ENCODE measurements at places on chromosomes 2 and 18.

DNA sequence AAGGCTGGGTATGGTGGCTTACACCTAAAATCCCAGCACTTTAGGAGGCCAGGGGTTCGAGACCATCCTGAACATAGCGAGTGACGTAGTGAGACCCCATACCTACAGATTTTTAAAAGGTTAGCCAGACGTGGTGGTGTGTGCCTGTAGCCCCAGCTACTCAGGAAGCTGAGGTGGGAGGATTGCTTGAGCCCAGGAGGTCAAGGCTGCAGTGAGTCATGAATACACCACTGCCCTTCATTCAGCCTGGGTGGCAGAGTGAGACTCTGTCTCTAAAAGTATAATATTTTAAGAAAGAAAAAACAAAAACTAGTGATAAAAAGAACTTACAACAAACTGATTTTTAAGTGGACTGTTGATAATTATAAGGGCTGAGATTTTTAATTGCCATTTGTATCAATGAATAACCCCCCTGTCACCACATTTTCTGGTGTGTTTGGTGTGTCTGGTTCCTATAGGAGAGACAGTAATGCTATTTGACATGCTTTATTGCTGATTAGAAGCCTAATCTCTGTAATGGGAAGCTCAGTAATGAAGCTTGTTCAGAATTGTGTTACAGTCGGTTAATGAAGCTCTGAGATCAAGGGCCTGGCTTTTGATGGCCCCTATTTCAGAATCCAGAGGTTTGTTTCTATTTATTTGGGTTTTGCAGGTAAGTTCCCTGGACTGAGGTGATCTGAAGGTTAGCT is 147.0 kb downstream of the NEDD4L start:
- no peak overlapping the region for H3K27ac ChIP-seq
- DNase-seq = no peak
- H3K27me3 ChIP-seq = no peaks in the 10 kb centered on the region
- H3K4me3 ChIP-seq = no peak overlapping the region
- no peaks in the 10 kb centered on the region for H3K36me3 ChIP-seq
- no peaks in the 10 kb centered on the region for H3K4me1 ChIP-seq

DNA sequence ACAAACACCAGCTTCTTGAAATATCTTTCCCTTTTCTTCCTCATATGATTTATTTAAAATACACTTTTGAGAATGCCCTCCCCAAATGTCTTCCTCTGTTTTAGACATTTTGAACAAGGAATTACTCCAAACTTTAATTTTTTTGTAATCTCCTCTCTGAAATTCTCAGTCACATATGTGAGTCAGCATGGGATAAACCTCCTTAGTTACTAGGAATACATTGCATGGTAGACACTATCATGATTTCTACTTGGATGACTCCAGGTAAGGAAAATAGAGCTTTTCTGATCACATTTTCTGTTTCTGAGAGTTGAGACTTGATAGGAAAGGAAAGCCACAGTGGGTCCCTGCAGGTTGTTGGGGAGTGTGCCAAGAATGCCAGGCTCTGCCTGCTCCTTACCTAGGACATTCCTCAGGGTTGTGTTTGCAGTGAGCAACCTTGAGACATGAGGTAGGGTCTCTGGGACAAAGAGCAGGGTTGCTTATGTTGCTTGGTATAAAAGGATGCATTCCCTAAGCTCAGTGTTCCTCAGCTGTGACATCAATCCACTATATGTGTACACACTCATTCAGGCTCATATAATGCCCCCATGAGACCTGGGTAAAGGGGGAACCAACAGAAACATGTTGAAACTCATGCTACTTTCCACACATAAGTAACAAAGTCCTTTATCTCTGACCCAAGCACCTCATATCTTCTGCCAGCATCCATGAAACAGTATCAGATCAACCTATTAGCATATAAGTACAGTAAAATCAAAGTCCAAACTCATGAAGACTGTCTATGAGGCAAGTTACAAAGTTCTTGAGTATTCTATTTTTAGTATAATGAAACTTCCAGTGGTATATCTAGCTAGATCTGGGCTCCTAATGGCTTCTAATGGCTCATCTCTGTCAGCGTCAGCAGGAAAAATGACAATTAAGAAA is 112.8 kb upstream of the SCN1A start:
- H3K4me1 ChIP-seq = no peaks in the 10 kb centered on the region
- no peak overlapping the region for H3K27ac ChIP-seq
- H3K27me3 ChIP-seq = no peaks in the 10 kb centered on the region
- DNase-seq = no peak

DNA sequence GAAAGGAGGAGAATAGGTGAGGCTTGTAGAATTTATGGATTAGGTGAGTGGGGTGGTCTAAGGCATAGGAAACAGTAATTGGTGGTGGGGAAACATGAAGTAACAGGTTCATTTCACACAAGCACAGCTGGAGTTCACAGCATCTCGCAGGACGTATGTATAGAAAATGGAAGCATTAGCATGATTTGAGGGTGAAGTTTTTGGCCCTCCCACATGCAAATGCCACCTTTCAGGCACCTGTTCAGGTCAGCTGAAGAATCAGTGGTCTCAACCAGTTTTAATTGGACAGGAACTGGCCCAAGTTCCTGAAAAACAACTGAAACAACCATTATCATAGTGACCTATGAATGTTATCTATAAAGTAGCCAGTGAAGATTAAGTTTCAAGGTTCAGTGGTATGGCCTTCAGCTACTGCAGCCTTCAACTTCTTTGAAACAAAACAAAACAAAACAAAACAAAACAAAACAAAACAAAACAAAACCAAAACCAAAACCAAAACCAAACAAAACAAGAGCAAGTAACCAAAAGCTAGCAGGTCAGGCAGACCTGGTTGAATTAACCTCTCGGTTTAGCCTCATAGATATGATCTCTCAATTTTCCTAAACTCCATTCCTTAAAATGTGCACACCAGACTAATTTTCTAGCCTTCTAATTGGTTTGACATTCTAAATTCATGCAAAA is 102.1 kb upstream of the SPHKAP start:
- no peak overlapping the region for H3K27ac ChIP-seq
- H3K36me3 ChIP-seq = no peaks in the 10 kb centered on the region
- no peaks in the 10 kb centered on the region for H3K4me1 ChIP-seq

GRCh38 chr18:35038881-35039491 is 2.2 kb upstream of the MAPRE2 start:
- no peaks in the 10 kb centered on the region for H3K36me3 ChIP-seq
- H3K27me3 ChIP-seq = no peaks in the 10 kb centered on the region
- no peak overlapping the region for H3K27ac ChIP-seq
- DNase-seq = no peak
- no peaks in the 10 kb centered on the region for H3K4me1 ChIP-seq

- no peaks in the 10 kb centered on the region for H3K36me3 ChIP-seq
- no peaks in the 10 kb centered on the region for H3K4me1 ChIP-seq
- DNase-seq = no peak
- no peak overlapping the region for H3K4me3 ChIP-seq
Observed at GRCh38 chr2:230866756-230867523, 2.2 kb downstream of the ITM2C start.

DNA sequence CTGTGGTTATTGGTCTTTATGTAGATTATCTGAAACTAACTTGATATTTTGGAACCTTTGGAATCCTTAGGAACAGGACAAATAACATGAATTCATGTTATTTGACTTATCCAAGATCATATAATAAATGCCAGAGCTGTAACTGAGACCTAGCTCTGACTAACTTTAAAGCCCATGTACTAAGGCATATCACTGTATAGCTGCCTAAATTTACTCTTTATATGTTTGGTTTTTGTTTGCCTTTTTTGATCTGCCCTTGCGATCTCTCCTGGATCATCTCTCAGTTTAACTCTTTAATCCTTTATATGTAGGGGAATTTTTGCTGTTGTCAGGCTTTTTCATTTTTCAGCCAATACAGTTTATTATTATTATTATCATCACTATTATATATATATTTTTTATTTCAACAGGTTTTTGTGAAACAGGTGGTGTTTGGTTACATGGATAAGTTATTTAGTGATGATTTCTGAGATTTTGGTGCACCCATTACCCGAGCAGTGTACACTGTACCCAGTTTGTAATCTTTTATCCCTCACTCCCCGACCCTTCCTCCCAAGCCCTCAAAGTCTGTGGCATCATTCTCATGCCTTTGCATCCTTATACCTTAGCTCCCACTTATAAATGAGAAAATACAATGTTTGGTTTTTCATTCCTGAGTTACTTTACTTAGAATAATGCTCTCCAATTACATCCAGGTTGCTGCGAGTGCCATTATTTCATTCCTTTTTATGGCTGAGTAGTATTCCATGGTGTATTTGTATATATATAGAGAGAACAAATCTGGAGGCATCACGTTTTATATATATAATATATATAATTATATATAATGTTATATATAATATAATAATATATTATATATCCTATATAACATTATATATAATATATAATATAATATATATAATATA is 48.9 kb downstream of the APLF start:
- H3K27ac ChIP-seq = no peak overlapping the region
- DNase-seq = no peak
- H3K4me1 ChIP-seq = no peaks in the 10 kb centered on the region
- no peak overlapping the region for H3K4me3 ChIP-seq
- no peaks in the 10 kb centered on the region for H3K27me3 ChIP-seq
- no peaks in the 10 kb centered on the region for H3K36me3 ChIP-seq

GRCh38 chr2:28678175-28678855 is 73.3 kb upstream of the PPP1CB start:
- no peak overlapping the region for H3K27ac ChIP-seq
- H3K4me1 ChIP-seq = no peaks in the 10 kb centered on the region
- H3K27me3 ChIP-seq = no peaks in the 10 kb centered on the region
- no peak for DNase-seq
- H3K4me3 ChIP-seq = no peak overlapping the region
- H3K36me3 ChIP-seq = no peaks in the 10 kb centered on the region

GRCh38 chr18:40980171-40980570 is 974.9 kb upstream of the PIK3C3 start:
- no peak for DNase-seq
- H3K36me3 ChIP-seq = no peaks in the 10 kb centered on the region
- H3K27ac ChIP-seq = no peak overlapping the region
- H3K4me3 ChIP-seq = no peak overlapping the region
- no peaks in the 10 kb centered on the region for H3K4me1 ChIP-seq

DNA sequence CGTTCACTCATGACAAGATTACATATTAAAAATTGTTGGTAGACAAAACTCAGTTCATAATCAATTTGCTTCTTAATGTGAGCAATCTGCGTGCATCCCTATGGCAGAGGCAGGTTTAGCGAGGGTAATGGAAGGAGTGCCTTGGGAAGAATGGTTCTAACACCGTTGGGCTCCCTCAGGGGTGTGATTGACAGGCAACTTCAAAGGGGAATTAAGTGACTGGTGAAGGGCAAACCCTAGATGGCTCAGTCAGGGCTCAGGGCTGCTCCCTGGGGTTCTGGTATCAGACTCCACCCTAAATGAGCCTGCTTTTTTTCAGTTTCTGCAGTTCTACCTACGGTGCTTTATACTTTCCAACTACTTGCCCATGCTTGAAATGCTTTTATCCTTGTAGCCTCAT is 419.5 kb upstream of the CELF4 start:
- H3K27ac ChIP-seq = no peak overlapping the region
- no peaks in the 10 kb centered on the region for H3K27me3 ChIP-seq
- no peaks in the 10 kb centered on the region for H3K36me3 ChIP-seq
- no peak for DNase-seq
- H3K4me1 ChIP-seq = no peaks in the 10 kb centered on the region
- H3K4me3 ChIP-seq = no peak overlapping the region

DNA sequence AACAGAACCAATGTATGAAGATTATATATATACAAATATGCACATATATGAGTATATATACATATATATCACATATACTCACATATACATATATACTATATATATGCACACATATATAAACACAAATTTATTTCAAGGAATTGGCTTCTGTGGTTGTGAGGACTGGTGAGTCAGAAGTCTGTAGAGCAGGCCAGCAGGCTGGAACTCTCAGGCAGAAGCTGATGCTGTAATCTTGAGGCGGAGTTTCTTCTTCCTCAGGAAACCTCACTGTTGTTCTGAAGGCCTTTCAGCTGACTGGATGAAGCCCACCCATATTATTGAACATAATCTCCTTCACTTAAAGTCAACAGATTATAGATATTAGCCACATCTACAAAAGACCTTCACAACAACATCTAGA is 143.9 kb upstream of the CREB1 start:
- H3K36me3 ChIP-seq = no peaks in the 10 kb centered on the region
- H3K4me3 ChIP-seq = no peak overlapping the region
- DNase-seq = no peak
- H3K27ac ChIP-seq = no peak overlapping the region
- H3K27me3 ChIP-seq = no peaks in the 10 kb centered on the region

- no peaks in the 10 kb centered on the region for H3K4me1 ChIP-seq
Observed at GRCh38 chr2:139872032-139872431, 1091.8 kb upstream of the NXPH2 start.

DNA sequence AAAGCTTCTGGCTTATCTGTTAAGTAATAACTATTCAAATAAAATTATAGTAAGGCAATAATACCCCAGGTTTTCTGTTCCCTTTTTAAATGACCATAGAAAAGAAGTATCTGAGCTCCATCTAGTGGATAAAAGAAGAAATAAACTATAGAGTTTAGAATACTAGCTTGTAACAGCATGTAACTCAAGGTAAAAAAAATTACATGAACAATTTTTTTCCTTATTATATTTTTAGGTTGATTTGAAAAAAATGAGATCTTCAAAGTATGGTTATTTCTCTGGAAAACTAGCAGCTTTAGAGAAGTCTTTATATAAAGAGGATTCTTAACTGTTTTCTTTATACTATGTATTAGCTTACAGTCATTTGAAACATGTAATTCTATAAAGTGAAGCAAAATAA is 58.1 kb downstream of the NCKAP1 start:
- DNase-seq = no peak
- no peaks in the 10 kb centered on the region for H3K36me3 ChIP-seq
- no peak overlapping the region for H3K4me3 ChIP-seq
- no peaks in the 10 kb centered on the region for H3K4me1 ChIP-seq
- no peak overlapping the region for H3K27ac ChIP-seq

- DNase-seq = no peak
- H3K36me3 ChIP-seq = no peaks in the 10 kb centered on the region
Observed at GRCh38 chr2:206647985-206648384, 5.7 kb downstream of the FAM237A start.

GRCh38 chr2:2181493-2181892 is 149.6 kb downstream of the MYT1L start:
- H3K36me3 ChIP-seq = no peaks in the 10 kb centered on the region
- no peak overlapping the region for H3K27ac ChIP-seq
- no peaks in the 10 kb centered on the region for H3K4me1 ChIP-seq
- H3K27me3 ChIP-seq = no peaks in the 10 kb centered on the region
- no peak overlapping the region for H3K4me3 ChIP-seq

DNA sequence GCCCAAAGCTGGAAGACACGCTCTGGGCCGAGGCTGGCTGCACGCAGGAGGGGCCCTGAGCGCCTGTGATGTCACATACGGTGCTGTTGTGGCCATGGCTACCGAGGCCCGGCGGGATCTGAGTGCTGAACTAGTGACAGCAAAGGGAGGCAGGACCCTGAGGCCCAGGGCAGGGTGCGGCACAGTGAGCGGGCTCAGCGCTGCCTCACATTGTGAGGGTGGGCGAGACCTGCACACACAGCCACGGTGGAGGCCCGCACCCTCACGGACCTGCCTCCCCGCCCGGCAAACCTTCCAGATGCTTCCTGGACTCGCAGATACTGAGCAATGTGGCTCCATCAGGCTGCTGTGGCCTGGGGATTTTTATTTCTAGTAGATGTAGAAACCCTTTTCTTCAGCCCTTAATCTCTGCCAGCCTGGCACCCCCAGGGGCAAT is 133.8 kb upstream of the CTDP1 start:
- no peak overlapping the region for H3K27ac ChIP-seq
- no peaks in the 10 kb centered on the region for H3K4me1 ChIP-seq
- H3K4me3 ChIP-seq = no peak overlapping the region
- H3K36me3 ChIP-seq = no peaks in the 10 kb centered on the region
- no peak for DNase-seq
